Hematopoietic multipotent progenitor cell (in vitro differentiated cells): ENCODE measurements at places on chromosomes 7 and 10.

DNA sequence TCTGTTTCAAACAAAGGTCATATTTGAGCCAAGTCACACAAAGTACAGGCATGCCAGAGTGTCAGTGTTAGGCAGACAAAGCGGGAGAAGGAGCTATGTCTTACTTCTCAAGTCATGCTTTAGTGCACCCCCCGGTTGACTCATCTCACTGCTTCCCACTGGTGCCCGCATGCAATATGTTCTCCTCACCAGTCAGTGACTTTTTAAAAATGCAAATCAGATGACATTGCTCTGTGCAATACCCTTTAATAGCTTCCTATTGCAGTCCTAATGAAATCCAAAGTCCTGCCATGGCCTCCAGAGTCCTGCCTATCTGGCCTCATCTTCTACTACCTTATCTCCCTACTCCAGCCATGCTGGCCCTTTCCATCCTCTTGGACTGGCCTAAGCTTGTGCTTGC is 429.1 kb downstream of the ACTR3B start:
- DNase-seq, result no peak

DNA sequence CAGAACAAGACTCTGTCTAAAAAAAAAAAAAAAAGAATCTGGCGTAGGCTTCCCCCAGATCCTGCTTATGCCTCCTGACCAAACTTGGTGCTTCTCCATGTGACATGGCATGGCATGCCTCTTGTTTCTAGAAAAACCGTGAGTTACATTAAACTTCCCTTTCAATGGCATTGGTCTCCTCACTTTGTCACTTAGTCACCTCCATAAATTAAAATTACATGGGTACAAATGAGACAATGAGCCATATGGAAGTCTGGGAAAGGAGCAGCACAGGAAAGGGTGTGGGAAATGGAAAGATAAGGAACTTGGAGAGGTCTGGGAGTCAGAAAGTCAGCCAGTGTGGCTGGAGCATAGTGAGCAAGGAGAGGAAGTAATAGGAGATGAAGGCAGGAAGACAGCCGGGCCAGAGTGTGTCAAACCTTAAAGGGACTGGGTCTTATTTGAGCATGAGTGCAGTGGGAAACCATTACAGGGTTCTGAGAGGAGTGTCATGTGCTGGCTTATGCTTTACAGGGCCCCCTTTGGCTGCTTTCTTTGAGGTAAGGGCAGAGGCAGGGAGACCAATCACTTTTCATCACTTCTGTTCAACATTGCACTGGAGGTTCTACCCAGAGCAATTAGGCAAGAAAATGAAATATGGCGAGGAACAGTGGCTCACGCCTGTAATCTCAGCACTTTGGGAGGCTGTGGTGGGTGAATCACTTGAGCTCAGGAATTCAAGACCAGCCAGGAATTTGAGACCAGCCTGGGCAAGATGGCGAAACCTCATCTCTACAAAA is 21.3 kb upstream of the ZMIZ2 start:
- no peak for DNase-seq

DNA sequence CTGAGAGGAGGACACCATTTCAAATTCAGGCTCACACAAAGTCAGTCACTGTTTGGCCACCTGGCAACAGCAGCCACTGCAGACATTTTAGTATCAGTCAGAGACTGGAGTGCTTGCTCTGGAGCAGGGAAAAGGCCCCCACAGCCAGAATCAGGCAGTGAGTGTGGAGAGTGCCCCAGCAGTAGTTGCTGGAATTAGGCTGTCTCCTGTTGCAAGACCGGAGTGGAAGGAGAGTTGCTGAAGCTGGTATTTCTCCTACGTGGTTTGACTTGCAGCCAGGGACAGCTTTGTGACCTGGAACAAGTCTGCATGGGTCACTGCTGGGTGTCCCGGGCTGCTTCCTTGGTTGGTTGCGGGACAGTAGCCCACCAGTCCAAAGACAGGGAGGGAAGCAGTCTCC is 78.4 kb upstream of the TMEM168 start:
- no peak for DNase-seq

GRCh38 chr7:89072081-89072480 is 276.5 kb upstream of the TEX47 start:
- no peak for DNase-seq

- no peak for DNase-seq
Measured at GRCh38 chr10:80075781-80076180, 2.7 kb upstream of the TMEM254 start.

DNA sequence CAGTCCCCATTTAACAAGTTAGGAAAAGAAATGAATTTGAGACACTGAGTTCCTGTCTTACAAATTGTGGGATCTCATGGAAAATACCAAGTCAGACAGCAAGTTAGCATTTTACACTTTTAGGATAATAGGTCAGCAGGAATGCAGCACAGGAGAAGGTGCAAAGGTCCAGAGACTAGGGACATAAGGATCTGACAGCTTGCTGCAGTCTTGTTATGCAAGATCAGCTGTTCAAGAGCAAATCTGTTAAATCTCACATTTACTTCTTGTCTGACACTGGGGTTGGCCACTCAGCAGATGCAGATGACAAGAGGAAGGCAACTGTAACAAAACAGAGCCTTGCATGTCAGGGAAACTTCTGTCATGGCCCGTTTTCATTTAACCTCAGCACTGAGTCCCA is 239.6 kb downstream of the PHF14 start:
- no peak for DNase-seq

DNA sequence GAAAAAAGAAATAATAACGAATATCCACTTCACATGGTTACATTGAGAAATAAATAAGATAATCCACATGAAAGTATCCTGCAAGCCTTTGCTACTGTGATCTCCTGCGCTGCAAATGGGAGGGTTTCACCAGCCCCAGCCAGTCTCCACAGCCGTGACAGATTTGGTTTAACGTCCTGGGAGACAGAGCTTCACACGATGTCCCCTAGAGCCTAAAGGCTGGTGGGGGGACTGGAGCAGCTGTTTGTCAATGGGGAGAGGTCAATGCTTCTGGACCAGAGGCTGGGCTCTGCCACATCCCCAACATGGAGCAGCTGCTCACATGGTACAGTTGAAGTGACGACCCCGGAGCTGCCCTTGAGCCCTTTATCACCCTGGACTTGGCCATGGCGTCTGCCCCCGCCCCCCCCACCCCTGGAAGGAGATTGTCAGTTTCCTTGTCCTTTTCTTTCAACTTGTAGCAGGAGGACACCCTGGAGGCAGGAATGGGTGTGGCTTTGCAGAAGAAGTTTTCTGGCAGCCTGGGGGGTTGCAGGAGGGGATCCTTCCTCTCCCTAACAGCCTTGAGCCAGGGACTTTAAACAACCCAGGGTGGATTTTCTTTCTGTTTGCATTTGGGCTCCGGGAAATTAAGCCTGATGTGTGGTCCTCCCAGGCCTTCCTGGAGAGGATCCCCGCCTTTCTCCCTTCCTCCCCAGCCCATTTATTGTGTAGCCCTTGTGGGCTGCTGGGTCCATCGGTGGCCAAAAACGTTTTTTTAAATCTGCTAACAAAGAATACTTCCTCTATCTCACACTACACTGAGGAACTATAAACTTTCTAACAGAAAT is 37.0 kb upstream of the MXI1 start:
- no peak for DNase-seq

GRCh38 chr7:96968981-96969380 is 36.4 kb upstream of the DLX6 start:
- no peak for DNase-seq

- no peak for DNase-seq
Measured at GRCh38 chr10:6048281-6049030, 13.7 kb downstream of the IL2RA start.

DNA sequence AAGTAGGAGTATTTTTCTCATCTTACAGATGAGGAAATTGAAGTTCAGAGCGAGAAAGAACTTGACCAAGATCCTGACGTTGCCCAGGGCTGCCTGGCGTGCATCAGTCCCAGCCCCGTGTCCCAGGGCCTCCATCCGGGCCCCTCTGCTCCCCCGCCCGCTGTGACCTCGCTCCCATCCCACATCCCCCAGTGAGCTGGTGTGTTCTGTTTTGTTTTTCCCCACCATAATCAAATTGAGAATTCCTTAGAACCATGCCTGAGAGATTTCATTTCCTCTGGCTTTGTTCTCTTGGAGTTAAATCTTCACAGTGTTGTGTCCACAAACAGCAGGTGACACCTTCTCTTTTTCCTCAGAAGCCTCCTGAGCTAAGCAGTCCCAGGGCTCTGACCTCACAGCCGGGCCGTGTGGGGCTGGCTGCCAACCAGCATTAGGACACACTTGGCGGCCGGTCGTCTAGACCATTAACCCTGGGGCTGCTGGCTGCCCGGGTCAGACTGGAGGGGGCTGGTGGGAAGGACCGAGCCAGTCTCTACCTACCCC is 44.3 kb downstream of the PFKP start:
- no peak for DNase-seq

GRCh38 chr10:130998046-130998435 is 313.5 kb downstream of the TCERG1L start:
- DNase-seq, result no peak

DNA sequence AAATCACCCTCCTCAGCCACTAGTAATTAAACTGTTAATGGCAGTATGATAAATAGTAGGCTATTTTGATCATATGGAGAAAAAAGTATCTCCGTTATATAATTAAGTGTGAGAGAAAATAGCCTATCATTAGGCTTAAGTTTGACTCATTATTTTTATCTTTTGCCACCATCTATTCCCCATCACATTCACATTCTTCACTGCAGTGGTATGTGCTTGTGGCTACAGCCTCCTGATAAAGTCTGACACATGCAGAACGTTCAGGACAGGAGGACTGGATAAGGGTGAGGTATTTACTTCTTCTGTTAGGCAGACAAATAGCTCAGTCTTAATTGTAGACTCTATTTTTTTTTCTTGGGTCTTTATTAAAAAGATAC is 5.8 kb downstream of the NEBL start:
- DNase-seq, result no peak

- peak; percentile 30 for DNase-seq
Measured at GRCh38 chr10:131915990-131916766, 15.4 kb downstream of the PPP2R2D start.

GRCh38 chr7:86942081-86942480 is 117.4 kb downstream of the ELAPOR2 start:
- no peak for DNase-seq

GRCh38 chr7:128322040-128322643 is 21.6 kb downstream of the RBM28 start:
- no peak for DNase-seq

- DNase-seq, result peak; percentile 78
Measured at GRCh38 chr10:15168291-15168785, at the start of gene NMT2. TSS of gene NMT2 (minus strand) at chr10:15168693. CDS start at chr10:15168612, 81 bp downstream.

DNA sequence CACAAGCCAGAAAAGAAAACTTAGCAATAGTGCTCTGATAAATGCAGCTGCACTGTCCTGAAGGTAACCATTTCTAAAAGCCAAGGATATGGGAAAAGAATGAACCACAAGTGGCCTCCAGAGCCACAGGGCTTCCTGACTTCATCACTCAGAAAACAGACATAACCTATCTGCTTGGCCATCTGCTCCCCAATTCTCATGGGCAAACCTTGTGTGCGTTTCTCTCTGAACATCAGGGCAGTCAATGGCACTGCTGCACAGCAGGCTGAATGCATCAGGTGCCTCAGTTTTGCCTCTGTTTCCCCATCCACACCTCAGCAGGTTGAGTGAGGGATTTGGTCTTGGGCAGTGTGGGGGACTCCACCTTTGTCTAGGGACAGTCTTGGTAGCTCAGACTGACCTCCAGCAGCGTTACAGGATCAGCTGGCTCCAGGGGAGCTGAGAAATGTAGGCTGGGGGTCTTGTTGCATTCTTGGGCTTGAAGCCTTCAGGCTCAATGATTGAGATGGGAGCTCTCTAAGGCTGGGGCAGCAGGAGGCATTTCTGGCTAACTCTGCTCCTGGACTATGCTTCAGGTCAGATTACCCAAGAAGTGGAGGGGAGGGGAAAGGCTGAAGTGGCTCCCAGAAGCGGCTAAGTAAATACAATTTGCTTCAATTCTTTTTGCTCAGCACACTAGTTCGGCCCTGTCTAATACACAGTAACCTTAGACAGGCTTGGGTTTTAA is 23.6 kb upstream of the PDLIM1 start:
- DNase-seq, result peak; percentile 41

DNA sequence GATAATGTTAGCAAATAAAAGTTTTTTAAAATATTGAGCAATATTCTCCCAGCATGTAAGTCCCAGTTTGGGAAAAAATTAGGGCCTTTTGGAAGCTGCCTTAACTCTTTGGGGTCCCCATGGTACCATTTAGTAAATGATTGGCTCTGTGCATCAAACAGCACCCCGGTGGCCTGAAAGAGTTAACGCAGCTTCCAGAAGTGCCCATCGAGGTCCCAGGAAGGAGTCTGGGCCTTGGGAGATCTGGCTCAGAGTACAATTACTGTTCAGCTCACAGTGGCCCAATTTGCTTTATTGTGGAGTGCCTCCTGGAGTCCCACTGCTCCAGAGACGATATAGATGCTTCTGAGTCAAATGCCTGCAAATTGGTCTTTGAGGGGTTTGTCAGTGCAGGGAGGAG is 31.7 kb downstream of the WDFY4 start:
- no peak for DNase-seq

DNA sequence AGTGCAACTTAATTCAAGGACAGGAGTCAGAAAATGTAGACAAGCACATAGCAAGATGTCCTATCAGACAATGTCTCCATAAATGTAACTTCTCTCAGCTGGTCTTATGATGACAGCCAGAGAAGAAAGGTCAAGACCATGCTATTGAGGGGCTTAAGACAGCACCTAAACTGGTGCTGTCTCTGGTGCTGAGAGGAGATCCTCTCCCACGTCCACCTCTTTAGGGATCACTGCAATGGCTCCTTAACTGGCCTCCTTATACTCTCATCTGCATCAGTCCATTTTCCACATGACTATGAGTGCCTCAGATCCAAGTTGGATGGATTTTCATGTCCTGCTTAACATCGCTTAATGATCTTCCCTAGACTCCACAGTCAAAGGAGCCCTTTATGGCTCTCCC is 210.6 kb downstream of the ARL4A start:
- no peak for DNase-seq

GRCh38 chr7:55019191-55019690 is 424 bp downstream of the EGFR start:
- no peak for DNase-seq

DNA sequence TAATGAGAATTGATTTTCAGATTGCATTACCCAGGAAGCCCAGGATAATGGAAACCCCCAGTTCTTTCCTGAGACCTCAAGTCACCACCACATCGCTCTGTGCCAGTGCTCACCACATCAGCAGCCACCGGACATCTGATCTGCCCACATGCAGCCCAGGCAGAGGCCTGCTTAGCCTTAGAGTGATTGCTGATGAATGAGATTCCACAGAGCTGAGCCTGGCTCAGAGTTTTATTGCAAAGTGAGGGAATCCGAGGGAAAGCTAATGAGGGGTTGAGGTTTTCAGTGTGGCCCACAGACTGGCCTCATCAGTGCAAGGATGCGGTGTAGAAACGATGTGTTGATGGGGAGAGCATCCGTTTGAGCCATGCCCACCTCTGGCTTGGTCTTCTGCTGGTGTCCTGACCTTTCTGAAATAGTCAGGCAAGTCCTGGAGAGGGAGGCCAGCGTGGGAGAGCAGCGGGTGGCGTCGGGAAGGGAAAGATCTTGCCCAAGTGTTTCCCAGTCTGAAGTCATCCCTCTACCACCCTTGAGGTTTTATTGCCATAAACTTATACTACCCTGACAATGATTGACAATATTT is 120.3 kb downstream of the ITIH5 start:
- no peak for DNase-seq
